Hepatic stellate cell (primary cell): ENCODE measurements at places on chromosomes 1 and 21.
A peak's percentile ranks its signal among the peaks of the same experiment; 100 is the strongest.

- peak; percentile 40 for DNase-seq
Measured at GRCh38 chr1:159132271-159132881, 39.0 kb upstream of the CADM3 start.

DNA sequence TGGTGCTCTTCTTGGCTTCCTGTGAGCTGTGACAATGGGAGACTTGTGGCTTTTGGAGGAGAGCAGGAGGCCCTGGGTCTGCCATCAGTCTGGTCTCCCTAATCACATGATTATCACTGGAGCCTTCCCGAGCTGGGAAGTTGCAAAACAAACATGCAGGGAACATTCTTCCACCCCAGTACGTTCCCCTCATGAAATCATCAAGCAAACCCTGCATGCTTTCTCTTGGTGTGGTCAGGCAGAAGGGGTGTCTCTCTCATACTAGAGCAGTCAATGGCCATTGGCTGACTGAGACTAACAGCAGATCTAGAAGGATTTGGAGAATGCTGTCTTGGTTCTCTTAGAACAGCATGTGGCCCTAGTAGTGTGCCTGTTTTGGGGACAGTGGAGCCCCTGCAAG lies 111.2 kb downstream of the LIPI start:
- no peak for DNase-seq

GRCh38 chr21:19124691-19125090 lies 721.1 kb upstream of the TMPRSS15 start:
- DNase-seq: no peak

GRCh38 chr21:15138490-15138889 lies 73.7 kb upstream of the NRIP1 start:
- DNase-seq: no peak

GRCh38 chr1:30586671-30587070 lies 136.7 kb downstream of the MATN1 start:
- DNase-seq: no peak

DNA sequence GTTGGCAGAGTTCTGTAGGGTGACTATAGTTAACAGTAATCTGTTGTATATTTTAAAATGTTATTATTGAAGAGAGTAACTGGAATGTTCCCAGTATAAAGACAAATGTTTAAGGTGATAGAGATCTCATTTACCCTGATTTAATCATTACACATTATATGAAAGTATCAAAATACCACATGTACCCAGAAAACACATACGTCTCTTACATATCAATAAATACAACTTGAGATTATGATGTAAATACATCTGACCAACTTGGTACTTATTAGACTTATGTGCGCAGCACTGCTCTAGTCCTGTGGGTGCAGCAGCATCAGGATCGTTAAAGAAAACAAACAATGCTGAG lies 670 bp upstream of the PARK7 start:
- no peak for DNase-seq

DNA sequence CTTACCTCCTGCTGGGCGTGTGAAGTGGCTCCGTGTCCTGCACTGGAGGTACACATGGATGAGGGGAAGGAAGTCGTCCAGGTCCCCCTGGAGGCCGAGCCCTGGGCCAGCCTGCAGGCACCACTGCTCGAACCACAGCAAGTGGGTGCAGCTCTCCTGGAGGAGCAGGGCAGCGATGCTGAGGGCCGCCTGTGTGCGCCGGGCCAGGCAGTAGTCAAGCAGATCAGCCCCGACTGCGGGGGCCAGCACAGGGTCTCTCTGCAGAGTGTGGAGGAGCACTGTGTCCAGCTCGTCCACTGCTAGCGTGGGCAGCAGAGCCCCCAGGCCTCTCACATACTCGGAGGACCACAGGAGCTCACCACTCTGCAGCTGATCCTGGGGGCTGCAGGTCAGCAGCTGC lies 45.9 kb downstream of the URB1 start:
- DNase-seq: no peak

- no peak for DNase-seq
Measured at GRCh38 chr1:157487096-157487495, 65.2 kb downstream of the FCRL5 start.

DNA sequence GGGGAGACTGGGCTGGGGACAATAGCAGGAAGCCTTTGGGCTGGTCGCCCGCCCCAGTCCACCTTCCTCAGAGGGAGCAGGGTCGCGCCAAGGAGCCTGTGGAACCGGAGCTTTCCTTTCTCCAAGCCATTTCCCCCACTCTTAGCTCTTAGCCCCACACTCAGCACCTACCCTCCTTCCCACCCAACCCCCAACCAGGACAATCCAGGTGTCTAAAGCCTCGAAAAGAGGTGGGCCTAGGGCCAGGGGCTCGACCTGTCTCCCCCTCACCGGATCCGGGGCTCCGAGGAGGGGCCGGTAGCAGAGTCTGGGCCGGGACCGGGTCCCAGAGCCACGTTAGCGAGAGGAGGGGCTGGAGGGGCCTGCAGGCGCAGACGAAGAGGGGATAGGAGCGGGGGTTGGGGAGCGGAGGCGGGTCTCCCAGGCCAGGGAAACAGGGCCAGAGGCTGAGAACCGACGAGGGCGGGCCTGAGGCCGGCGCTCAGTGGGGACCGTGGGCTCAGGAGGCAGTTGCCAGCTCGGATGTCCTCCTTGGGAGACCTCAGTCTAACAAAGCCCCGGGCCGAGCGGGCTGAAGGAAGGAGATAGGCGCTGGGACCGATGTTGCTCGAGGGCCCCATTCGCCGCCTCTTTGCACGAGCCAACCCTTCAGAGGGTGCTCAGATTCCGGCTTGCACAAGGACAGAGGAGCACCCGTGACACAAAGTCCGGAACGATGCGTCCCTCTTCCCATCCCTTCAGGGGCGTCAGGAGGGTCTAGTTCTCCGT lies 943 bp downstream of the SEMA6C start:
- DNase-seq: no peak

DNA sequence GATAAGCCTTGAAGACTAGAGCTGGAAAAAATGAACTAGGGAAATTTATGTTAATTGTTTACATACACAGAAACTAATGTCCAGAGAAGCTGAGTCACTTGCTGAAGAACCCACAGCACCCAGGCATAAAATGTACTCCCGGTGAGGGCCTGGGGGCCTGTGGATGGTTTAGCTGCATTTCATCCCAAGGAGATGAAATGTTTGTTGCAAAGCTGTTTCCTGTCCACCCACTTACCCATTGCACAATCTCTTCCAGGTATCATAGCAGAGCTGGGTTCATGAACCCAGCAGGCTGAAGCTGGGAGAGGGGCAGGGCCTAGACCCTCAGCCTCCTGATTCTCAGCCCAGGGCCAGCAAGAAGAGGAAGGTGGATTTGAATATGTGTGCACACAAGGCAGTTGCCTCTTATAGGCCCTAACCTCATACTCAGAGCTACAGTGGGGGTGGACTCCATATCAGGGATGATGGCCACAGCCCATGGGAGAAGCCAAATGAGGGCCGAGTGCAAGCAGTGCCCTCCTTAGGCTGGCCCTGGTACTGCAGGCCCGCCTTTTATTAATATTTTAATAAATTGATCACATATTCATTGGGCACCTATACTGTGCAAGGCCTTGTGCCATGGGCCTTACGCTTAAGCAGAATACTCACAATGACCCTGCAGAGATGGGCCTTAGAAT lies 110.8 kb downstream of the LACTBL1 start:
- peak; percentile 63 for DNase-seq

DNA sequence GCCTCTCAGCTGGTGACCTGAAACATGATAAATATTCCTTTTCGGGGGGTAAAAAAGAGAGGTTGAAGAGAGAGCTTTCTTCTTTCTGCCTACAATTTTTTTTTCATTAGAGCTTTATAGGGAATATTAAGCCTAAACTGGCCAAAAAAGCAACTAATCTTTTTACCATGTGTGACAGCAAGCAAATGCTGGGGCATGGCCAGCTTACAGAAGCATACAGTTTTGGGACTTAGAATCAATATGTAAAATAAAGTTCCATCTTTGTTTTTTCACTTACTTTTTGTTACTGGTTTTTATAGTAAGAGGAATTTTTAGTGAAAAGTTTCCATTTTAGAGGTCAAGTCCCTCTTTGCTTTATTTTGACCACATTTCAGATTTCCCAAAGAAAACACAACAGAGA lies 301.2 kb upstream of the DEPDC1 start:
- no peak for DNase-seq

DNA sequence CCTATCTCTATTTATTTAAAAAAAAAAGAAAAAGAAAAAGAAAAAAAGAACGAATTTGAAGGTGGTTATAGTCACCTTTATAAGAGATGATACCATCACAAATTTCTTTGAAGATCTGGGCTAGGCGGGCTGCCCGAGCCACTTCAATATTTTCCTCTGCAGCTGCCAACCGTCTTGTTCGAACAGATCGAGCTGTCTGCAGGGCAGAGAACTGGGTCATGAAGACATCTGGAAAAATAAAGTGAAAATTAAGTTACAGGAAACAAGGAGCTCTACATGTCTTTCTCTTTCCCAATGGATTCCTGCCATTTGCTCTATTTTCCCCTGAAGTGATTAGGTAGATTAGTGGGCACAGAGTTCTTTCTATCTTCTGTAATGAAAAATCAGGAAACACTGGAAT lies 31.9 kb downstream of the RUSC1 start:
- DNase-seq: no peak

DNA sequence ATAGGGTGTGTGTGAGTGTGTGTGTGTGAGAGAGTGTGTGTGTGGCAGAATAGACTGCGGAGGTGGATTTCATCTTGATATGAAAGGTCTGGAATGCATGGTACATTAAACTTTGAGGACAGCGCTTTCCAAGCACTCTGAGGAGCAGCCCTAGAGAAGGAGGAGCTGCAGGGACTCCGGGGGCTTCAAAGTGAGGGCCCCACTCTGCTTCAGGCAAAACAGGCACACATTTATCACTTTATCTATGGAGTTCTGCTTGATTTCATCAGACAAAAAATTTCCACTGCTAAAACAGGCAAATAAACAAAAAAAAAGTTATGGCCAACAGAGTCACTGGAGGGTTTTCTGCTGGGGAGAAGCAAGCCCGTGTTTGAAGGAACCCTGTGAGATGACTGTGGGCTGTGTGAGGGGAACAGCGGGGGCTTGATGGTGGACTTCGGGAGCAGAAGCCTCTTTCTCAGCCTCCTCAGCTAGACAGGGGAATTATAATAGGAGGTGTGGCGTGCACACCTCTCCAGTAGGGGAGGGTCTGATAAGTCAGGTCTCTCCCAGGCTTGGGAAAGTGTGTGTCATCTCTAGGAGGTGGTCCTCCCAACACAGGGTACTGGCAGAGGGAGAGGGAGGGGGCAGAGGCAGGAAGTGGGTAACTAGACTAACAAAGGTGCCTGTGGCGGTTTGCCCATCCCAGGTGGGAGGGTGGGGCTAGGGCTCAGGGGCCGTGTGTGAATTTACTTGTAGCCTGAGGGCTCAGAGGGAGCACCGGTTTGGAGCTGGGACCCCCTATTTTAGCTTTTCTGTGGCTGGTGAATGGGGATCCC lies 18.3 kb upstream of the HDAC1 start:
- no peak for DNase-seq

DNA sequence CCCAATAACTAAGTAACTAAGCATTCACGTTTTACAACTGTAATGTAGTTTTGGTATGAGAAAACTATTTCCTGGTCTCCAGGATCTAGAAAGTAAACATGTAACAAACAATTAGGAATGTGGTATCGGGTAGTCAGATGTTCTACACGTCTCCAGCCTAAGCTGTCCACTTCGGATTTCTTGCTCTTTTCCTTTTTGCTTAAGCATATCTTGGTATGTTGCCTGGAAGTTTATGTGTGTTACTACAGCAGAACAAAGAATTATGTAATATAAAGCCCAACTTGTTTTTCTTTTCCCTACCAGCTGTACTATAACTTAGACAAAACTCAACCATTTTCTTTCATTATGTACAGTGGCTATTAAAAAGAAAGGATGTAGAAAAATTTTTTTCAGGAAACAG lies 20.4 kb upstream of the WARS2 start:
- peak; percentile 61 for DNase-seq
